ENCODE measurements at places on chromosomes 6 and 20.

DNA sequence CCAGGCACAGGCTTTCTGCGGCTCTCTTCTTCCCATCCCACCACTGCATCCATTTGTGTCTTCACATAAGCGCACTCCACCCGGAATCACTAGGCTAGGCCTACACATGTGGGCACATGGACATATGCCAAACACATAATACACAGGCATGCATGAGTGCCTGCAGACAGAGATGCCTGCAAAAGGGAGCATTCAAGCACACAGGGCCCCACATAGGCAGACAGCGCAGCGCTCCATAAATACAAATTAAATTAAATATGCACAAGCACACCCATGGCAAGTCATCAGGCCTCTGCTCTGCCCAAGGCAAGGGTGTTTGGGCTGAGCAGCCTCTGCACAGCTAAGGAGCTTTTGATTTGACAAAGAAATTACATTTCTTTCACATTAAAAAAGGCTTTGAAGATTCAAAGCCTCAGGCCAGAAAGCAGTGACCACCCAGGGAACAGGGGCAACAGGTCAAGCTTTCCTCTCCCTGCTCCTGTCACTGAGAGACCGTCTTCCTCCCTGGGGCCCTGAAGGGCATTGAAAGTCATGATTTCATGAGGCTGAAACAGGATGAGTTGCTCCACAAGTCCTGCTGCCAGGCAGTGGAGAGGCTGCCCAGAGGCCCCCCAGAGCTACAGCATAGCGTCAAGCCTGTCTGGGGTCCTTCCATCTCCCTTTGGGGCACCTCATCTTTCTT, 134.2 kb upstream of the LRFN2 start:
- DNase-seq: no peak

DNA sequence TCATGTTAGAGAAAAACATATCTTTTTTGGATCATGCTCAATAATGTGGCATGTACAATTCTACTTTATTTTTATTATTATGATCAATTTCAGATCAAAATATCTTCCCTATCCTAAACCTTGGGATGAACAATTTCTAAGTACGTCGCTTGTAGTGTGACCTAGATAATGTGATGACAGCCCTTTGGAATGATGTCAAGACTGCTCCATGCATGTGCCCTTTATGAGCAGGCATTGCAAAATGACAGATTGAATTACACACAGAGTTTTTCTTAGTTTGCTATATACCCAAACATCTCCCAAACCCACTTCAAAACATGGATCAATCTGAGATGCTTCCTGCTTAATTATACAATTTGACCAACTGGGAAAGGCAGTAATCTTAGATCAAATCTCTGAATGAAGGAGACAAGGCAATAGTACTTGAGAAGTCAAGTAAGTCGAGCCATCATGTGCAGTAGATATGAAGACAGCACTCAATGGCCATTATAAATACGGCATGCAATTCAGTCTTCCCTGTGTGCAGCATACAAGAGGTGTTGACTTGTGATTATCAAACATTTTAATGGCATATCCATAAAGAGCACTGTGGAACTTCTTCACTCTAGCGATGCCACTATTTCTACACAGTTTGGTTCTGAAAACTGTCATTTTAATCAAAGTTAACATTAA, 294.8 kb downstream of the RNF144B start:
- no peak for DNase-seq

- DNase-seq: no peak
Observed at GRCh38 chr6:44462797-44463727, 75.6 kb downstream of the CDC5L start.

DNA sequence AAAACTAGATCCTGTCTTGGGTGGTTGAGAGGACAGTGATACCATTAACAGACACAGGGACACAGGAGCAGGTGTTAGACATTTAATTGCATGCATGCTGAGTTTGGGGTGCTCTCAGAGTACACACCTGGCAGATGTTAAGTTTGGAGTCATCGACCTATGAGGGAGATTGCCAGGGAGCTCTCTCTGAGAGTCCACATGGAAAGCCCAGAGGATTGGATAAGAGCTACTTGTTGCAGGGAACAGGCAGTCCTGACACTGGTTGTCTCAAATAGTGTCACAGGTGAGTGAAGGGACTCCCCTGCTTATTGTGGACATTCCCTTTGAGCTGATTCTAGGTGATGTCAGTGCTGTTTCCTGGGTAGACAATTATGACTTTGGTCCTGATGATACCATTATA, 3.1 kb downstream of the ATRN start:
- DNase-seq: no peak

- DNase-seq: no peak
Observed at GRCh38 chr20:56537997-56538396, 5.0 kb downstream of the FAM209B start.

GRCh38 chr6:34953061-34954025, 64.3 kb downstream of the ANKS1A start:
- no peak for DNase-seq

Data from activated gamma-delta T cell treated with Interleukin-2 at 50 U/mL for 16 hours (primary cell).